Fibroblast of skin of scalp (primary cell): ENCODE measurements at places on chromosomes 3 and 15.
A peak's percentile ranks its signal among the peaks of the same experiment; 100 is the strongest.

- DNase-seq: no peak
Observed at GRCh38 chr15:40429068-40429710, 11.6 kb upstream of the BAHD1 start.

DNA sequence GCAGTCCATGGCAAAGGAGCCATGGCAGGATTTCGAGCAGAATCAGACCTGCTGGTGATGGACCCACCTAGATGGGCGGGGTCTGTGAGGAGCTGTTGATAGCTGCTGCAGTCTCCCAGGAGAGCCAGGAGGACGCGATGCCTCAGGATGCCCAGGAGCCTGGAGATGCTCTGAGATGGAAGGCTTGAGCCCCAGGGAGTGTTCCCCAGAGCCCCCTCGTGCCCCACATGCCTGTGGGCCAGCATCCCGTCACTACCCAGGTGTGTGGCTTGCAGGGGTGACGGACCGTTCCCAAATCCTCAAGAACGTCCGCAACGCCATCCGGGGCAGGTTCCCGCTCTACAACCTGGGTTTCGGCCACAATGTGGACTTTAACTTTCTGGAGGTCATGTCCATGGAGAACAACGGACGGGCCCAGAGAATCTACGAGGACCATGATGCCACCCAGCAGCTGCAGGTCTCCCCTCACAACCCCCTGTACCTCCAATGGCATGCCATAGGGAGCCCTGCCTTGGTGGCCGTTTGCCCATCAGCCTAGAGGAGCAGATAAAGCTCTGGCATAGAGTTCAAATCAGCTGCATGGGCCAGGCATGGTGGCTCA lies 6.7 kb downstream of the ITIH1 start:
- no peak for DNase-seq

DNA sequence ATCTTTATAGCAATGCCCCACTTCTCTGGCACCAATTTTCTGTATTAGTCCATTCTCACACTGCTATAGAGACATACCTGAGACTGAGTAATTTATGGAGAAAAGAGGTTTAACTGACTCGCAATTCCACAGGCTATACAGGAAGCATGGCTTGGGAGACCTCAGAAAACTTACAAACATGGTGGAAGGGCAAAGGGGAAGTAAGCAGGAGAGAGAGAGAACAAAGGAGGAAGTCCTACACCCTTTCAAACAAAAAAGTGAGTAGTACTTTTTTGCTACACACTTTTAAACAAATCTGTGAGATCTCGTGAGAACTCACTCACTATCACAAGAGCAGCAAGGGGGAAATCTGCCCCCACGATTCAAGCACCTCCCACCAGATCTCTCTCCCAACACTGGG lies 67.8 kb upstream of the ZBED2 start:
- no peak for DNase-seq

DNA sequence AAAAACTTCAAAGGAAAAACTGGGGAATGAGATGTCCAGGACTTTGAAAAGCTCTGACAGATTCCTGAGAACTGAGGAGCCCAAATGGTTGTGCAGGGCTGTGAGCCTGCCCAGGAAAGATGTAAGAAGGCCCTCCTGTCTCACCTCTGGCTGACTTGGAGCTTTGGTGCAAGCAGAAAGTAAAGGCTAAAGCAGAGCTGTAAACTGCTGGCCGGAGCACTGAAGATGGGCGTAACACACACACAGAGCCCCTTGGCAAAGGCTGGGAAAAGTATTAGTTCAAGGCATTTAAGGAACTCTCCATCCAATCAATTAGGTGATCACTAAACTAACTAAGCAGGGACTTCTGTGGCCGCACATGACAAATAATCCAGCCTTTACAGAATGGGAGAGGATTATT lies 144.1 kb upstream of the HACD2 start:
- no peak for DNase-seq

GRCh38 chr15:56963126-56963525 lies 44.7 kb downstream of the TCF12 start:
- DNase-seq: peak; percentile 45

GRCh38 chr3:37443363-37444035 lies 269.1 kb upstream of the LRRFIP2 start:
- no peak for DNase-seq

DNA sequence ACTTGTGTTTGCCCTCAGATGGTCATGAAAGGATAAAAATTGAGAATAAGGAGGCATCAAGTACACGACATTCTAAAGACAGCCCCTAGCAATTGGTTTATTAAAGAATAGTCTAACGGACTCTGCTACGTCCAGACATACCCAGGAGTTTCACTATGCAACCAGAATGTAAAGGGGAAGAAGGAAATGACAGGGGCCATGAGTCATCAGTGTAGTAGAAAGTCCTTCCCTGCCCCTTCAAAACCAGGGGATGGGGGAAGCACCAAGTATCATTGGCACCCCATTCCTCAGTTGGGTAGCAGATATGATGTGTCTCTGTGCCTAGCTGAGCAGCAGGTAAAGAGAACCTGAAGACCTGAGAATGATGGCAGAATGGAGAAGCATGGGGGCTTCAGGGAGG lies 367.4 kb downstream of the IL20RB start:
- DNase-seq: no peak

DNA sequence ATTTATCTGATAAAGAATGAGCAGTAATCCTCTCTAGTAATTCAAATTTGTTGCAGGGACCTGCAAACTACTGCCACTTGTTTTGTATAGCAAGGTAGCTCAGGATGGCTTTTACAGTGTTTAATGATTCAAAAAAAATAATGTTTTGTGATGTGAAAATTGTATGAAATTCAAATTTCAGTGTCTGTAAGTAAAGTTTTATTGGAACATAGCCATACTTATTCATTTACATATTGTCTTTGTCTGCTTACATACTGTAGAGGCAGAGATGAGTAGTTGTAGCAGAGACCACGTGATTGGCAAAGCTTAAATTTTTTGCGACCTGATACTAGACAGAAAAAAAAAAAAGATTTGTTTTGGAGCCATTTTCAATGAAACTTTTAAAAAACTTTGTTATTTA lies 6.5 kb upstream of the UTS2B start:
- DNase-seq: no peak

DNA sequence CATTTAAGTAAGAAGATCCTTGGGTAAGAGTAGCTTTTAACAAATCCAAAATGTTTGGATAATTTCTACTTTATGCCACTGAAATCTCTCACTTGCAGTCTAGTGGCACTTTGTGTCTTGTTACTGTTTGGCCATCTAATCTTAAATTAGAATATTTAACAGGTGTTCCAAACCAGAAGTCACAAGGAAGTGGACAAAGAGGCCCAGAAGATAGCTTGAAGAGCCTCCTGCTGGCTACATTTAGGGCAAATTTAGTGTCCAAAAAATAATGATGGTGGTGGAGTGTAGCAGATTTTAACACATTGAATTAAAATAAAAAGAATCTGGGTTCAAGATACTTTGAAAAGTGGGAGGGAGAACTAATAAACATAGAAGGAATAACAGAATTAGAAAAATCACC lies 172.2 kb downstream of the GHSR start:
- DNase-seq: no peak

DNA sequence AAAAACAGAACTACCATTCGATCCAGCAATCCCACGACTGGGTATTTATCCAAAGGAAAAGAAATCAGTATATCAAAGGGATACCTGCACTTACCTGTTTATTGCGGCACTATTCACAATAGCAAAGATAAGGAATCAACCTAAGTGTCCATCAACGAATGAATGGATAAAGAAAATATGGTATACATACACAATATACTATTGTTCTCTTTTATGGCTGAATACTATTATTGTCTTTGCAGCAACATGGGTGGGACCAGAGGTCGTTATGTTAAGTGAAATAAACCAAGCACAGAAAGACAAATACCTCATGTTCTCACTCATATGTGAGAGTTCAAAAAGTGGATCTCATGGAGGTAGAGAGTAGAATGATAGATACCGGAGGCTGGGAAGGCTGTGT lies 118.3 kb upstream of the FAM3D start:
- no peak for DNase-seq

DNA sequence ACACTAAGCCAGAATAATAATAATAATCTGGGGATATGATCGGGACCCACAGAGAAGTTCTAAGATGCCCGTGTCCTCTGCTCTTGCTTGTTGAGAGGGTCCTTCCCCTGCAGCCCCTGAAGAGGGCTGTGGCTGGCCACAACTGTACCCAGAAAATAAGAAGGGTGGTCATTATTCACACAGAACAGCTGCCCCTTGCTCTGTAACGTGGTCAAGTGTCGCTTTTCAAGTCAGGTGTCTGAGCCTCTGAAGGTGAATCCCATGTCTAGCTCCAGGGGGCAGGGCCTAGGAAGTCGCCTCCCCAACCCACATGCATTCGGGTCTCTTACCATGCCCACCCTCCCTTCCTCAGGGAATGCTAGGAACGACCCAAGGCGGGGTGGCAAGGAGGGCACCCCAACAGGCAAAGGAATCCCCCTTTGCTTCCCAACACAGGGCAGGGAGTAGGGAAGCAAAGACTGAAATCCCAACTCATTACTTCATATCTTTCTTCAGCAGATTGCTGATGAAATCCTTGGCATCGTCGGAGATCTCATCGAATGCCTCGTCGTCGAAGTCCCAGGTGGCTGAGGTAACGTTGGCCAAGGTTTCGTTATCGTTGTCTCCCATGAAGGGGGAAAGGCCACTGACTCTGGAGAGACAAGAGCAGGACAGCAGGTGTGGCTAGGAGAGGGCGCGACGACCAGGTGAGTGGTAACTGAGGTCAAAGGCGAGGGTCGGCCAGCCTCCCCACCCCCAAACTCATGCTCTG lies 44.3 kb upstream of the HACD2 start:
- no peak for DNase-seq

DNA sequence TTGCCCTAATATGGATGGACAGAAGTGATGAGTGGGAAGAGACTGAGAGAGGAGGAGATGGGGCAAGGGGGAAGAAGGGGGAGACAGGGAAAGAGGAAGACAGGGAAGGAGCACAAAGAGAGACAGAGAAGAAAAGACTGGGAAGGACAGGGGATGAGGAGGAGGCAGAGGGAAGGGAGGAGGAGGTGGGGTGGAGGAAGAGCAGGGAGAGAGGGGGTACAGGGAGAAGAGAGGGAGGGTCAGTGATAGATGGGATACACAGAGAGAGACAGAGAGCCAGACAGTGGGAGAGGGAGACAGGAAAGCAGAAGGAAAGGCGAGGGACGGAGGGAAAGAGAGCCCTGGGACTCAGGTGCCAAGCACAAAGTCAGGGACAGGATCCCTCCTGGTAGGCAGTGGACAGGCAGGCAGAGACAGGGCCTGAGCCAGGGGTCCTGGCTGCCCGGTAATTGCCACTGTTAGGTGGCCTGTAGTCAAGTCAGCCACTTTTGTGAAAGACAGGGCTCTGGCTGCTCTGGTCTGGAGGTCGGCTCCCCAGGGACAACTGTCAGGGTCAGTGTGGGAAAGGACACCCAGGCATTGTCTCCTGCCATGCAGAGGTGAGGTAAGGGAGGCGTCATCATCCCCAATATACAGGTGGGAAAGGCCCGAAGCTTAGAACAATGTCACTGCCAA lies 9.8 kb downstream of the VILL start:
- DNase-seq: no peak

DNA sequence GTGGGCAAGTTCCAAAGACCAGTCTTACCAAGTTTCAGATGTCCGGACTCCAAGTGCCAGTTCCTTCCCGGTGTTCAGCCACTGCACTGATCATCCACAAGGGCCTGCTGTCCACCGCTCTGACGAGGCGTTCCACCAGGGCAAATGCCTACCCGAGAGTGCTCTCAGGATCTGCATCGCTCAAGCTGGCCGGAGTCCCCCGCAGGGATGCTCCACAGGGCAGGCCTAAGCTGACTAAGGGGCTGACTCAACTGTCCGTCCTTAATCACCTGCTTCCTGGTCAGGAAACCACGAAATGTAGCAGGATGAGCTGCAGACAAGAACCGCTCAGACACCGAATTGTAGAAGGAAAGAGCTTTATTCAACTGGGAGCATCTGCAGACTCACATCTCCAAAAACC lies 341.6 kb downstream of the KCNH8 start:
- no peak for DNase-seq

DNA sequence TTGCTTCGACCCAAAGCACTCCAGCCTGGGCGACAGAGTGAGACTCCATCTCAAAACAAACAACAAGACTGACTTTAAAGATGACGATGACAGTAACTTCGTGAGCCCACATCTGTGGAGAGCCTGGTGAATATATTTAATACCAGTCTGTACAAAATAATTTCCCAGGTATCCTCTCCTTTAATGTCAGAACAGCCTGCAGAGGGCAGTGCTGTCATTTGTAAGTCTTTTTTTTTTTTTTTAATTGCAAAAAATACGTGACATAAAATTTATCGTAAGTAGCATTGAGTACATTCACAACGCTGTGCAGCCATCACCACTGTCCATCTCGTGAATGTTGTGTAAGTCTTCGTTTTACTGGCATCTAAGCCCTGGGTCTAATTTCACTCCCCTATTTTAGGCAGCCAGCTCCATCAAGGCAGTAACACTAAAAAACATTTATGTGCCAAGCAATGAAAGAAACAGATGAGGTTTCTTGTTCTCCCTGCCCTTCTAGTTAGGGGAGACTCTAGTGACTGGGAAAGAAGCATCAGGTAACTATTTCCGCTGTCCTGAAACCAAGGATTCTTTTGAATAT lies 1.4 kb downstream of the HTD2 start:
- peak; percentile 58 for DNase-seq

DNA sequence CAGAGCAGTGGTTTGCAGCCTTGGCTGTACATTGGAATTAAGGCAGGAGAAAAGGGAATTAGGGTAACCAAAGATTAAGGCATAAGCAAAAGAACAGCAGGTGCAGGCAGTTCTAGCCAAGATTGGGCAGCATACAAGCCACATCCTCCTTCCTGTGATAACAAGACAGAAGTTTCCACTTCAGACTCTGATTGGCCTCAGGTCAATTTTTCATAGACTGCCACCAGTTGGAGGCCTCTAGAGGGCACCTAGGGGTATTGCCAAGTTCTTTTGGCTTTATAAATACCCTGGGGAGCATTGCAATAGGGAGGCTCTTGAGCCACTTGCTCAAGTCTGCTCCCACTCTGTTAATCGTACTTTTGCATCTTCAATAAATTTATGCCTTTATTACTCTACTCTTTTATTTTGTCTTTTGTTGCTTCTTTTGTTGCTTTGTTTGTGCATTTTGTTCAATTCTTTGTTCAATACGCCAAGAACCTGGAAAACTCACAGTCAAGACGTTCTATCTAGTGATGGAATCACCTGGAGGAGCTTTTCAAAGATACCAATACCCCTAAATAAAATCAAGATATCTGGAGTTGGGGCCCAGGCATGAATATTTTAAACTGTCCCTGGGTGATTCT lies 32.2 kb upstream of the FMN1 start:
- DNase-seq: peak; percentile 49

DNA sequence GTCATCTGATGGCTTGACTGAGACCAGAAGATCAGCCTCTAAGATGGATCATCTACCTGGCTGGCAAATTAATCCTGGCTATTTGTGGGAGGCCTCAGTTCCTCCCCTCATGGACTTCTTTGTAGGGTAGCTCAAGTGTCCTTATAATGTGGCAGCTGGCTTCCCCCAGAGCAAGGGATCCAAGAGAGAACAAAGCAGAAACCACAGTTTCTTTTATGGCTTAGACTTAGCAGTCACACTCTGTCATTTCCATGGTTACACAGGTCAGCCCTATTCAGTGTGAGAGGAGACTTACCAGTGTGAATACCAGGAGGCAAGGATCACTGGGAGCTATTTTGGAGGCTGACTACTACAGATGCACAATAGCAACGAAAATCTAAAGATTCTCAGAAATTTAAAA lies 15.3 kb upstream of the ARL14 start:
- no peak for DNase-seq
